ENCODE measurements at places on chromosomes 1 and 21. TPM values are rescaled to one million over a fixed set of nuclear protein-coding genes. Genes with fewer than 3 reads are reported as not detected.
A peak's percentile ranks its signal among the peaks of the same experiment; 100 is the strongest.

The VPS13D gene
- total RNA-seq: 5.8 TPM

The SPATA21 gene
- total RNA-seq: not detected

The SH2D5 gene
- 17.9 TPM for total RNA-seq

GRCh38 chr1:229223498-229223897, 47.4 kb upstream of the RAB4A start:
- DNase-seq: no peak

GRCh38 chr1:154730986-154731489, 123.1 kb upstream of the ADAR start:
- DNase-seq: peak; percentile 61
